ENCODE measurements at places on chromosomes 1 and 21. TPM values are rescaled to one million over a fixed set of nuclear protein-coding genes. Genes with fewer than 3 reads are reported as not detected.

PLA2G2D gene
- not detected for total RNA-seq

CELSR2 gene
- 14.0 TPM for total RNA-seq

- no peaks in the 10 kb centered on the region for H3K27me3 ChIP-seq
- H3K4me1 ChIP-seq = no peaks in the 10 kb centered on the region
- H3K4me3 ChIP-seq = no peak overlapping the region
- H3K36me3 ChIP-seq = no peaks in the 10 kb centered on the region
These were observed 17.5 kb downstream of the PIGP start for GRCh38 chr21:37055271-37055855.

PADI2 gene
- 12.2 TPM for total RNA-seq

EVA1C gene
- total RNA-seq = 85.9 TPM

GRCh38 chr1:150365941-150366340 is 2.0 kb downstream of the RPRD2 start:
- peak overlapping the region; percentile 79 for H3K4me3 ChIP-seq
- H3K36me3 ChIP-seq = no peaks in the 10 kb centered on the region
- DNase-seq = no peak
- H3K27ac ChIP-seq = peak overlapping the region; percentile 97
- H3K4me1 ChIP-seq = no peaks in the 10 kb centered on the region

BRDT gene
- not detected for total RNA-seq

DNA sequence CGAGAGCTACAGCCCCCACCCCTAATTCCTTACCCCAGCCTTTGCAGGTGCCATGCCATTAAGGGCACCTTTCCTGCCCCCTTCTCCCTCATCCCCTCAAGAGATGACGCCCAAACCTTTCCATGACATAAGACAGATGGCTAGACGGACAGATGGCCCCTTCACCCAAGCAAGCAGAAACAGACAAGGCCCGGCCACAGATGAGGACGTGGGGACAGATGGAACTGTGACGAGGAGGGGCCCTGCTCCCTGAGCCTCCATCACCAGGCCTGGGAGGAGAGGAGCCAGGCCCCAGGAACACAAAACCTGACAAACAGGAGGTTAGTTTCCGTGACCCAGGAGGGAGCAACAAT is 24.7 kb upstream of the PEF1 start:
- peak overlapping the region; percentile 68 for H3K27ac ChIP-seq
- no peak for DNase-seq
- H3K4me1 ChIP-seq = peaks cover 92% of the 10 kb centered on the region
- H3K36me3 ChIP-seq = peaks cover 17% of the 10 kb centered on the region
- H3K27me3 ChIP-seq = no peaks in the 10 kb centered on the region

SPRR1B gene
- not detected for total RNA-seq

CRYZ gene
- total RNA-seq = 16.1 TPM

DNA sequence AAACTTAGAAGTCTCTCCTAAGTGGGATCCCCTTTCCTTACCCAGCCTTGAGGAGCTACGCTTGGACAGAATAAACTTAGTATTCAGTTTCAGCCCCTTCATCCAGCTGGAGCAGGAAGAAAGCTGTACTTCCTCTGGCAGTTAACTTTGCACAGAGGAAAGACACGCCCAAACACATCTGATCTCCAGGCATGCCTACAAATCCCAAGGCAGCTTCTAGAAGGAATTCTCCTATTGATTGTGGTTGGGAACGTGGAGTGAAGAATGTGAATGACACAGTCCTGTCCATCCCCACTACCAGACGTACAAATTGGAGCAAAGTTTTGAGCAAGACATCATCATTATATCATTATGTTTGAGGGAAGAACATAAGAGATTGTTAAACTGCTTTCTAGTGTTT is 6.6 kb upstream of the AK4 start:
- H3K36me3 ChIP-seq = no peaks in the 10 kb centered on the region
- DNase-seq = no peak
- peaks cover under 1% of the 10 kb centered on the region for H3K27me3 ChIP-seq
- no peaks in the 10 kb centered on the region for H3K4me1 ChIP-seq

OR2T33 gene
- total RNA-seq = not detected

E2F2 gene
- 0.21 TPM for total RNA-seq

GPR52 gene
- 2.7 TPM for total RNA-seq

GRCh38 chr21:45175326-45176095 is 101.1 kb downstream of the ADARB1 start:
- H3K36me3 ChIP-seq = peaks cover 56% of the 10 kb centered on the region
- H3K4me1 ChIP-seq = no peaks in the 10 kb centered on the region
- no peak overlapping the region for H3K27ac ChIP-seq
- H3K27me3 ChIP-seq = no peaks in the 10 kb centered on the region

DNA sequence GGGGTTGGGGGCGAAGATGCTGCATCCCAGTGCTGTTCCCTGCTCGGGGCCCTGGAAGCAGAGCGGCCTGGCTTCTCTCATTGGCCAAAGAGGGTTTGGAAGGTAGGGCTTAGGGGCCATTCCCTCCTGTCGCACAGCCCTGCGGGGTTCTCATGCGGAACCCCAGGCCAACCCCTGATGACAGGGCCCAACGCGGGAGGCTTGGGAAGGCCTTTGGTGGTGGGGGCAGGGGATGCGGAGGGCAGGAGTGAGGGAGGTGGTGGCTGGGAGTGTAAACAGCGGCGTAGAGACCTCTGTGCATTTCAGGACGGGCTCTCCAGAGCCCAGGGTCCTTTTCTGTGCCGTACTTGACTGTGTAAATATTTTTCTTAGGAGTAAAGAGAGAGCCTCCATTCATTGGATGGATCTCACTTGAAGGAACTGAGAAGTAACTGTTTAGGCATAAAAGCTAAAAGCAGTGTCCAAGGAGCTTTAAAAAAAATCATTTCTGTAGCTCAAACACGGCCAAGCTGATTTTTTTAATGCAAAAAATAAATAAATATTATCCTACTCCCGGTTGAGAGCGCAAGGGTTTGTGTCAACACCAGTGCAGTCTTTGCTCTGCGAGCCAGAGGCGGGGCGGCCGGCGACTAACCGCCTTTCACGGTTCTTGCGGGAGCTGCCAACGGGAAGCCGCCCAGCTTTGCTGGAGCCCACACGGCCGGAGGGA is 169.1 kb downstream of the PRDM16 start:
- H3K4me1 ChIP-seq = no peaks in the 10 kb centered on the region
- H3K27ac ChIP-seq = peak overlapping the region; percentile 17
- no peak overlapping the region for H3K4me3 ChIP-seq

SEMA4A gene
- 4.6 TPM for total RNA-seq

GRCh38 chr21:31298618-31299269 is 45.3 kb downstream of the TIAM1 start:
- DNase-seq = no peak
- no peaks in the 10 kb centered on the region for H3K27me3 ChIP-seq
- no peak overlapping the region for H3K27ac ChIP-seq

F11R gene
- 15.7 TPM for total RNA-seq

DNA sequence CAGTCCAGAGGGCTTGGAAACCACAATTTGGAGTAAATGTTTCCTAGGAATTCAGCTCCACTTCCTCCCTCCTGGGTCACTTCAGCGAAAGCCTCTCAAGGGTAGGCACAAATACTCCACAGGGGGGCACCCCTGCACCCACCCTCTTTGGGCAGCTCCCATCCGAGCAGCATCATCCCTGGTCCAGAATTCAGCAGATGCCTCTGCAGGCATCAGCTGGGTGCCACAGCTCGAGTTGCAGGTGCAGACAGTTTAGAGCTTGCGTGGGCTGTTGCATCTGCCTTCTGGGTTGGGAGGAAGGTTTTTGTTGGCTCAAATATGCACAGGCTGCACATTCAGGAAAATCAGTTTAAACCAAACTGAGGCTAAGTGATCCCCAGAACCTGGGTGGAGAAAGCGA is 25.0 kb downstream of the KANK4 start:
- H3K4me1 ChIP-seq = peaks cover 57% of the 10 kb centered on the region
- no peaks in the 10 kb centered on the region for H3K36me3 ChIP-seq
- no peak for DNase-seq
- H3K27me3 ChIP-seq = no peaks in the 10 kb centered on the region
- H3K27ac ChIP-seq = no peak overlapping the region

OR2T2 gene
- not detected for total RNA-seq
